GDM1 (cell line): ENCODE measurements at places on chromosomes 6 and 20.

GRCh38 chr6:137816133-137816579 is 50.9 kb upstream of the TNFAIP3 start:
- DNase-seq, result no peak

DNA sequence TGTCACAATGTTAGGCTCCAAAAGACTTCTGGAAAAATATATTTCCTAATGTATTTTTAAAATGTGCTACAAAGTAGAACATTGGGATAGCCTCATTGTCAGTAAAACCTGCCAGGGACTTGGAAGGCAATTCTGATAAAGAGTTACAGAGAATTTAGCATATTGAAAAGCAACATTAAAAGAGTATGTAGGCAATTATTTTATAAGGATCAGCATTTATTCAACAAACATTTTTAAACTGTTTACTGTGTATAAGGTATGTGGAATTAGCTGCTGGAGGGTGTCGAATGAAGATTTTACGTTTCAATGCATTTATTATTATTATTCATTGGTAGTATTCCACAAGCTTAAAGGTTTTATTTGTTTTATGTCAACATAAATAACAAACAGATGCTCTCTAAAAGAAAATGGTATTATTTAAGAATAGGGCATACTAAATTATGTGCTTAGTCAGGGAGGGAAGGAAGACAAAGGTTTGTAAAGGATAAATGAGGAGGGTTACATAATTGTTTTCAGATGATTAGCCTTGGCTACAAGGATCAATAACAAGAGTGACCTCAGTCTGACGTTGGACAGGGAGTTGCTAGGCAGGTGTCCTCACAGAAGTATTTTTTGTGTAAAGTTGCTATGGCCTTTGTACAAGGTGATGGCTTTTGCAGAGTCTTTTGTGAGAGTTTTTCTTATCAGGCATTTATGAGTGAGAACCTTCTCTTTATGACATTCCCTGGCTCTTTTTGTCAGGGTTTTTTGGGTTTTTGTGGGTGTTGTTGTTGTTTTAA is 313.4 kb upstream of the PLCB4 start:
- DNase-seq, result no peak

DNA sequence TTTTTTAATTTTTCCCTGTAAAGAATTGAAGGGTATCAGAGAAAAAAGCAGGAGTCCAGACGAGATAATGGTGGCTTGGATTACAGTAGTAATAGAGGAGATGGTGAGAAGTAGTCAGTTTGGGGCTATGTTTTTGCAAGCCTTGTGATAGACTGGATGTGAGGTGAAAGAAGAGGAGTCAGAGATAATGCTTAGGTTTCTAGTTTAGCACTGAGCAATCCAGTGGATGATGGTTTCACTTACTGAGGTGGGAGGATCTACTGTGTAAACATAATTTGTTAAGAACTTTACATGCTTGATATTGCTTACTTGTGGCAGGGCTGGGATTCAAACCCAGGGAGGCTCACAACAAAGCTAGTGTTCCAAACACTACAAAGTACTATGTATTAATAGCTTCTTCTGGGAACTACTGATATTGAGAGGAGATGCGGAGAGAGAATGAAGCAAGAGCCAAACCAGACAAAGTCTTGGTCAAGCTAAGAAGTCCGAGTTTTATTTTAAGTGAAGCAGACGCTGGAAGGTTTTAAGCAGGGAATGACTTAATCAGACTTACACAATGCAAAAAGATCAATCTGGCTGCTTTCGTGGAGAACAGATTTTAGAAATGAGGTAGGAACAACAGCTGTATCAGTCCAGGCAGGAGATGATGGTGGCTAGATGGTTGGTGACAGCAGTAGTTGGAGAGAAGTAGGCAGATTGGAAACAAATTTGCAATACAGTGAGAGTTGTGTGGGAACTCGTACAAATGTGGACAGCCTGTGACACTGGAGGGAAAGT is 58.0 kb downstream of the ZFAND3 start:
- no peak for DNase-seq

- no peak for DNase-seq
Observed at GRCh38 chr20:57059055-57059596, 207.3 kb downstream of the BMP7 start.

GRCh38 chr6:158764926-158765325 is 54.2 kb downstream of the EZR start:
- no peak for DNase-seq

DNA sequence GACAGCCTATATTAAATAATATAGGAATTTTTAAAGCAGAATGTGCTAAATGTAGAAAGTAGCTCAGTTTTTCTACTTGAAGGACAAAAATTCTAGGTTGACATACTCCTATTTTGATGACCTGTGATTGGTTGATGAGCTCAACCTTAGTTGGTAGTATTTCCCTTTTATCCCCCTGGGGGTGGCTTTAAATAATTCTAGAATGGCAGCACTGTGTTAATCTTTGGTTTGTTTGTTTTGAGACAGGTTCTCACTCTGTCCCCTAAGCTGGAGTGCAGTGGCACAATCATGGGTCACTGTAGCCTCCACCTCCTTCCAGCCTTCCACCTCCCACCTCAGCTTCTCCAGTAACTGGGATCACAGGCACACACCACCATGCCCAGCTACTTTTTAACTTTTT is 29.2 kb downstream of the FARS2 start:
- DNase-seq, result no peak

DNA sequence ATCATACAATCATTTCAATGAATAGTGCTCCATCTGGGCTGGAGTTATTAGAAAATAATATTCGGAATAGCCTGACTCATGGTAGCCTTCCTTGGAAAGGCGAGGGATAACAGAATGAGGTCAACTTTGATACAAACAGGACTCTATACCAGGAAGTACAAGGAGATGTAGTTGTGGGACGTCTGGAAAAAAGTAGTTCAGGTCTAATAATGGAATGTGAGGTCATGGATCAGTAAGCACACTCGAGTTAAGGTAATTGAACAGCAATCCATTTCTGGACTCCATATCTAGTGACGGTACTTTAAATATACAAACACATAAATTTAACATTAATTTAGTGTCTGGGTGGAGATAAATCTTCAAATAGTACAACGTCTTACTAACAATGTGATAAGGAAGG is 1204.0 kb upstream of the ADGRB3 start:
- no peak for DNase-seq

GRCh38 chr6:53312355-53312754 is 36.4 kb downstream of the ELOVL5 start:
- DNase-seq, result no peak

GRCh38 chr6:166656230-166657151 is 29.4 kb upstream of the RPS6KA2 start:
- no peak for DNase-seq

- peak; percentile 86 for DNase-seq
Observed at GRCh38 chr6:154301839-154302752, 54.5 kb downstream of the IPCEF1 start.

DNA sequence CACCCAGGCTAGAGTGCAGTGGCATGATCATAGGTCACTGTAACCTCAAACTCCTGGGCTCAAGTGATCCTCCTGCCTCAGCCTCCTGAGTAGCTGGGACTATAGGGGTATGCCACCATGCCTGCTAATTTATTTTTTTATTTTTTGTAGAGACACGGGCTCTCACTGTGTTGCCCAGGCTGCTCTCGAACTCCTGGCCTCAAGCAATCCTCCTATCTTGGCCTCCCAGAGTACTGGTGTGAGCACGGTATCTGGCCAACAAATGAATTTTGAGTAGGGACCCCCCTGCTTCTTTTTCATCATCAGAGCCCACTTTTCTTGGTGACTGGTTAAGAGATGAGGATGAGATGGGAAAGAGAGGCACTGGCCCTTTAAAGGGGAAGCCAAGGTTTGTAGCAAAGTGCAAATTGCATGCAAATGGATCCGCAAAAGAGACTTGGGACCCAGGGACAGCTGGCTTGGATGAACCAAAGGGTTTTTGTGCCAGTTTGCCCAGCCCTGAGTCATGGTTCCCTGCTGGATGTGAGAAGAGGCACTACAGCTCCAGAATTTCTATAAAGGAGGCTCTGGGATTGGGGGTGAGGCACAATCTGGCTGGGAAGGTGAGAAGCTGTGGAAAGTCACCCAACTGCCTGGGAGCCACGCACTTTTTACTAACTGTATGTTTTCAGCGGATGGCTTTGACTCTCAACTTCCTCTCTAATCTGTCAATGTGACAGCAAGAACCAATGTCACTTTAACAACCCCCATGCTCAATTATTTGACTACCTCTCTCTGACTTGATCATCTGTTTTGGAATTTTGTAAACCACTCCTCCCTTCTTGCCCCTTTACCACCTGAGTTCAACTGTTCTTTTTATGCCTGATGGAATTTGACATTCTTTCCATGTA is 58.7 kb upstream of the RNF24 start:
- DNase-seq, result peak; percentile 10

- no peak for DNase-seq
Observed at GRCh38 chr20:3403741-3404140, 3.7 kb downstream of the DNAAF9 start.

DNA sequence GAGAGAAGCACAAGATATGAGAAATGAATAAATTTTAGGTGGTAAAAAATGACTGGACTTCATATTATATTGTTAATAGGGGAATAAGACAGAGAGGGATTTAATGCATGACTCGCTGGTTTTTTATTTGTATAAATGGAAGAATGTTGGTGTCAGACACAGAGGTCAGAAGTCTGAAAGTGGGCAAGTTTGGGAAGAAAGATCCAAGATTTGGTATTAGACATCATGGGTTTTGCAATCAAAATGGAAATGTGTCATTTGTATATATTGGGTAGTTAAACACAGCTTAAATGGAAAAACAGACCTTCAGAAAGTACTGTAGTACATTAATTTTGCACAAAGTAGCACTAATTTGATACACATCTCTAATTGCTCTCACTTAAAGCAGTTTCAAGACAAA is 96.2 kb downstream of the EYA4 start:
- DNase-seq, result no peak

- DNase-seq, result no peak
Observed at GRCh38 chr20:54026295-54027064, 43.9 kb downstream of the BCAS1 start.

GRCh38 chr20:41218466-41218865 is 81.1 kb downstream of the PLCG1 start:
- DNase-seq, result no peak

DNA sequence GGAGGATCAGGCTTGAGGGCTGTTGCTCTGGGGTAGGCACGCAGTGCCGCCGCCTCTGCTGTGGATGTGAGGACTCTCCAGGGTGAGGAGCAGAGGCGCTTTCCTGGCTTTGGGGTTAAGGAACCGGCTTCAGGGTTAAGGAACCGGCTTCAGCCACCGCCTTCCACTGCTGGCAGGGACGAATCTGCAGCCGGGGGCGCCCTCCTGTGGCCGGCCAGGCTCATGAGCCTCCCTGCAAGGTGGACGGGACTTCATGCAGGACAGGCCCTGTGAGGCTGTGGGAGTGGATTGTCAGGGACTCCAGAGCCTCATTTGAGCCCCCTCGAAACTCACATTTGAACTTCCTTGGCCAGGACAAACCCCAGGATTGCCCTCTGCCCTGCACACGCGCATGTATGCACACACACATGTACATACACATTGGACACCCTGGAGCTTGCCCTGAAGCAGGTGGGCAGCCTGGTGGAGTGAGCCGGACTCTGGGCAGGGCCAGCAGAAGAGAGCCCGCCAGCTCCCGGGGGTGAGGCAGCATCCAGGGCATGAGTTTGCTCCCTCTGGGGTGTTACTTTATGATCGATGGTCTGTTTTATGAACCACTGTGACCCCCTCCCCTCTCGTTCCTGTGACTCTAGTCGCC is 146.9 kb downstream of the PHACTR3 start:
- DNase-seq, result peak; percentile 35

GRCh38 chr6:145801021-145801420 is 13.6 kb downstream of the FBXO30 start:
- DNase-seq, result no peak

GRCh38 chr20:9126527-9126926 is 57.6 kb downstream of the PLCB4 start:
- DNase-seq, result no peak

GRCh38 chr6:70151616-70152015 is 151.3 kb downstream of the COL9A1 start:
- DNase-seq, result no peak

GRCh38 chr6:170295510-170296422 is 4.9 kb upstream of the DLL1 start:
- DNase-seq, result peak; percentile 29

DNA sequence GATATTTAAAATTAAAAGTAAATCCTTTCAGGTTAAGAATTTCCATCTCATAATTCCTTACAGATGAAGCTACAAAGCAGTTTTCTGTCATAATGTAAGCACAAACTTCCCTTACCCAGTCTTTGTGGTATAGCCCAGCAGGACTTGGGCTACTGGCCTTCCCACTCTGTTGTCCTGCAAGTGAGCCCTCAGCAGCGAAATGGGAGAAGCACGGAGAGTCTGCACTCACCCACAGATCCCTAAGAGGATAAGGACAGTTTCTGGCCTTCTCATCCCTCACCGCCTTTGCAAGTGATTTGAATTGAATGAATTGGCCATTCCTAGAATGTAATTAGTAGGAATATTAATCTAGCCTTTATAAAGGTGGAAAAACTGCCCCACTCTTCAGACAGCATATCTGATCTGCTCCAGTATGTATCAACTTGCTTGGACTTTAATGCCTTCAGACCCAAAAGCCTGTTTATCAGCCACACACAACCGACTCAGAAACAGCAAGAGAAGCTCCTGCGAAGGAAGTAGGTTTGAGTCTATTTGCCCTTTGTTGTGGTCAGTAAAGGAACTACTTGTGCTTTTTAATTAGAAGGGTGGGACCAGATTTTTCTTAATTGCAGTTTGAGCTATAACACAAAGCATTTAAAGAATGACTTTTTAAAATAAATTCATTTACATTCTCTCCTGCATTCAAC is 29.9 kb upstream of the PRDM1 start:
- DNase-seq, result no peak

DNA sequence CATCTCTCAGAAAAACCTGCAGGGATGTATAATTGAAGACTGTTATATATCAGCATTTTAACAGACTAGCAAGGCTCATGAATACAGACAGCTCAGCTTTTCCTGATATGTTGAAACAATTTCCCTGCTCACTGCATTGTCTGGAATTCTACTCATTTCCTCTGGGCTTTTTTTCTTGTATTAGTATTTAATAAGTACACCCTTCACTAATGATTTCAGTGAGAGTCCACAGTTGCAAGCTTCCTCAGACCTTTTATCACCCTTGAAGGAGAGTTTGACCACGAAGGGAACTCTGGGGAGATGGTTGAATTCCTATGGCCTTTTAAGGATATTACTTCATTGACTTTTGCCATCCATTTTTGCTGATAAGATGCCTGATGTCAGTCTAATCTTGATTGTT is 248.7 kb downstream of the ADGB start:
- no peak for DNase-seq

DNA sequence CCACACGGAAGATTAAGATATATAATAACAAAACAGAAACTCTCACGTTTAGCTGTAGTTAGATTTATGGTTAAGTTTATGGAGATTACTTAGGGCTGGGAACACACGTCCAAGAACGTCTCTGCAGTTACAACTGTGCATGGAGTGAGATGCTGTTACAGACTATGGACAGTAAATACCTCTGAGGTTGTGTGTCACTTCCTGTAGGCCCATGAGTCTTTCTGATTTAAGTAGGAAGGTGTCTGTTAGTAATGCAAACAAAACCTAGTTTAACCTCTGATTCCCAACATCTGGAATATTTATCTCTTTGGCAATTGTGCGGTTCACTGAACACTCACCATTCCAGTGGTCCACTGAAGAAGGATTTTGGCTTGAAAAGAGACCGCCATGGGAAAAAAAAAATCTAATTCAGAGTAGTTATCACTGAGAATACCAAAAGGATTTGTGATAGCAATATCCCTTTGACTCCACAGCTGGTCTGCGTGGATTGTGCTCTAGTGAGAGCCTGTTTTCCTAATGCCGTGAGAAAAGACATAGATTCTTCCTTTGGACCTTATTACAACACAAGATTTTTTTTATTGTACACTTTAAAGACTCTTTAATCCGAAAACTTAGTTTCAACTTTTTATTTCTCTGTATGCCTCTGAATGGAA is 478.2 kb upstream of the CITED2 start:
- no peak for DNase-seq
